ENCODE measurements at places on chromosomes 12 and 14.
A peak's percentile ranks its signal among the peaks of the same experiment; 100 is the strongest.

- peak; percentile 41 for DNase-seq
These were observed 15.8 kb upstream of the PPP4R4 start for GRCh38 chr14:94158239-94158883.

- no peak for DNase-seq
These were observed 427.2 kb downstream of the RAD51B start for GRCh38 chr14:68246786-68247105.

- DNase-seq: no peak
These were observed 100.5 kb downstream of the PPM1H start for GRCh38 chr12:62834406-62834805.

DNA sequence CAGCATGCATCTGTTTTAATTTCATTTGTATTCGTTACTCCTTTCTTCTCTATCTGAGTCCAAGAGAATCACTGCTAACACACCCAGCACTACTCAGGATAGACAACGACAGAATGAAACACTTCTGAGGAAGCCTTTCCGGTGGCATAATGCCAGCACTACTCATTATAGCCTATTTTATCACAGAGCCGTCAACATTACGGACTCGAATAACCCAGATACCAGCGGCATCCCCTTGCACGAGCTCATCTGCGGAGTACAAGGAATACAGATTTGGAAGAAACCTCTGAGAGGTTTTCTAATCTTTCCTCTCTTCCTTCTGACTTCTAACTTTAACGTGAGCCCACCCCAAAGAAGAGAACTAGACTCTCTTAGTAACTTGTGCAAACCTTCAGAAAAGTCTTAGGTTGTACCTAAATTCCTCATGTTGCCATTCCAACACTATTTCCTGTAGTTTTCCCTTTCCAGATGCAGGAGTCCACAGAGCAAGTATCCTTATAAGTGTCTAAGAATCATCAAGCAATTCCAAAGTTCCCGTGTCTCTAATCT lies 248.1 kb downstream of the APAF1 start:
- no peak for DNase-seq

DNA sequence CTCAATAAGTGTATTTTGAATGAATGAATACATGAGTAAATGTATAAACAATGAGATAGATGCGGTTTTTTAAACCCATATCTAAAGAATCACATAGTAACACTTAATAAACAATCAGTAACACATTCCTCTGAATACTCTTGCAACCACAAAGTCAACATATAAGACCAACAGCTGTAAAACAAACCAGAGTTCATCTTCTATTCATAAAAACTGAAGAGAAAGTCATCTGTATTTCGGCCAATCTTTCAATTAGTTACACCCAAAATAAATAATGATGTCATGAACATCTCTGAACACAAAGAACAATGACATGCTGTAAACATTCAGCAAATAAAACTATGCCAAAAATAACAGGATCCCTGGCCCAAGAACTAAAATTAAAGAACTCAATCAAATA lies 47.2 kb downstream of the ARMH4 start:
- DNase-seq: no peak

DNA sequence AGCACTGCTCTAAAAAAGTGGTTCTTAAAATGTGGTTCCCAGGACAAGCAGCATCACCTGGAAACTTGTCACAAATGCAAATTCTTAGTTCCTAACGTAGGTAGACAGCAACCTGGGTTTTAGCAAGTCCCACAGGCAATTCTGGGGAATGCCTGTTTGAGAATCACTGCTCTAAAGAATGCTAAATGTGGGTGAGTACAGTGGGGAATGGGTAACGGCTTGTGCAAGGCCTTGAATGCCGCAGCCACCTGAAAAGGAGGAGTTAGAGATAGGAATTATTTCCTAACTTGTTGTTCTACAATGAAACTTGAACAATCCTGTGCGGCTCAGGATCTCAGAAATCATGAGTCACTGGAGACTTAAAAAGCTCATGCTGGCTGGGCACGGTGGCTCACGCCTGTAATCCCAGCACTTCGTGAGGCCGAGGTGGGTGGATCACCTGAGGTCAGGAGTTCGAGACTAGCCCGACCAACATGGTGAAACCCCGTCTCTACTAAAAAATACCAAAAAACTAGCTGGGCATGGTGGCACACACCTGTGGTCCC lies 34.9 kb downstream of the GNS start:
- no peak for DNase-seq

DNA sequence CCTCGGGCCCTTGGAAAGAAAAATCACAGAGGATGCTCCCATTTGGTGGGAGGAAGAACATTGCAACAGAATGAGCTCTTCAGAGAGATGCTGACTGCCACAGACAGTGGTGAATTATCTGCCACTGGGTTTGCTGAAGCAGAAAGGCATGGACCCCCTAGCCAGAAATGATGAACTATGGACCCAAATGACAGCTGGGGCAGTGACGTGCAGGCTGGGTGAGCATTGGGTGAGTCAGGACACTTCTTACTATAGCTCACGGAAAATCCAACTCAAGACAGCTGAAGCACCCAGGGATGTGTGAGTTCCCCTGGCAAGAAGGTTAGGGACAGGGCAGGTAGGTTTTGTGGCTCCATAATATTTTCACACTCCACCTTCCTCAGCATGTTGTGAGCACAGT lies 993.2 kb downstream of the BCL11B start:
- no peak for DNase-seq

GRCh38 chr12:64912516-64913255 lies 88.2 kb downstream of the TBC1D30 start:
- no peak for DNase-seq
